Activated T-cell treated with anti-CD3 and anti-CD28 coated beads, Interleukin-2, amount 50 U/mL, for 72 hours (primary cell): ENCODE measurements at places on chromosomes 12 and 14. TPM values are rescaled to one million over a fixed set of nuclear protein-coding genes. Genes with fewer than 3 reads are reported as not detected.

HELB gene
- 31.9 TPM for total RNA-seq

AQP2 gene
- total RNA-seq = not detected

- DNase-seq = no peak
Observed at GRCh38 chr14:49051328-49052060, 534.7 kb downstream of the RPS29 start.

DNA sequence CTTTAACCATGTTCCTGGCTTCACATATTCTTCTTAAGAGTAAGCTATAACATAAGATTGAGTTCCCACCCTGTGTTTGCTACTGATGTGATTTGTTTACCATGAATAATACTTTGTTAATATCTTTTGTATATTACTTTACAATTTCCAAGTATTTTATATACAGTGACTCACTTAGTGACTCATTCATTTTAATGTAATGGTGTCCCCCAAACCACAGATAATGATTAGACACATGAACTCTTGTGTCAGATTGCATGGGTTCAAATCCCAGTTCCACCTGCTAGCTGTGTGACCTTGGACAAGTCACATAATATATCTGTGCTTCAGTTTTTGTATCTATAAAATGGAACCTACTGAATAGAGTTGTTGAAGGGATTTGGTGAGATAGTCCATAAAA is 76.1 kb downstream of the MYF5 start:
- DNase-seq = no peak

DNA sequence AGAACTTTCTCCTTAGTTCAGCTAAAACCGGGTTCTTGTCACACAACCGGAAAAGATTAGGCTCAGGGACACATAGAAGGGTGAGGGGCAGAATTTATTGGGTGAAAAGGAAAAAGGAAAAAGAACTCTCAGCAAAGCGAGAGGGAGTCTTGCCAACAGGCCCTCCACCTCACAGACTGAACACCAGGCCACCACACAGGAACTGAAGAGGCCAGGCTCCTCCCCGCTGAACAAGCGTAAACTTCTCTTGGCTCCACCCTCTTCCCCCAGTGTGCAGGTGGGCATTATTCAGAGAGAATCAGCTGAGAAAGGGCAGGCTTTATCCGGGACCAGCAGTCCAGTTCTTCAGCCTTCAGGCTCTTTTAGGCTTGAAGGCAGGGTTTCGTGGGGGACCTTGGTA is 125.6 kb upstream of the FGD4 start:
- DNase-seq = peak; percentile 50

DNA sequence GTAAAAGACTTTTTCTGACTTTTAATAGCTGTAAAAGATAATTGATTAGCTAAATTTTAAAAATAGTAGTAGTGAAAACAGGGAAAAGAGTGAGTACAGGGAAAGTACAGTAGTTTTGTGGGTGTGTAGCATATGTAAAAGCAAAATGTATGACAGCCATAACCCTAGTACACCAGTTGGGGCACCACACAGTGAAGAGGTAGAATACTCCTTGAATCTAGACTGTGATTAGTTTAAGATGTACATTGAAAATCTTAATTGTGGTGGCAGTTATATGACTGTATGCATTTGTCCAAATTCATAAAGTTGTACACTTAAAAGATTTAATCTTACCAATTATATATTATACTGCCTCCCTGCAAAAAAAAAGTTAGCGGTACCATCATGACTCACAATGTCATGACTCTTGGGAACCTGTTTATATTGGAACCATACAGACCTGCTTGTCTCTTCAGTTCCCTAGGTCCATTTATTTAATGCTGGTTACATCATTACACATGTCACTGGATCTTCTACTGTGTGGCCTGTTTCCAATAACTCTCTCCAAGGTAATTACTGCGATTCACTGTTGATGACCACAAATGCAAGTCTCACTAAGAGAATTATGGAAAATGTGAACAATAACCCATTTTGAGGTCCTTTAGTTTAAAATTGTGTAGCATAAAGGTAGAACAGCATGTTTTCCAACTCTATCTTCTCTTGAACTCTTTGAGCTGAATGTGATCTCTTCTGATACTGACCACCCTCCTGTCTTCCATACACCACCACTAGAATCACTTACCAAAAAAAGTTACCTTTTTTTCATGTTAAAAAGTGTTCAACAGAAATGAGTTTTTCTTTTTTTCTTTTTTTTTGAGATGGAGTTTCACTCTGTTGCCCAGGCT is 264.2 kb upstream of the AMIGO2 start:
- no peak for DNase-seq

GRCh38 chr12:129379076-129379804 is 524.6 kb downstream of the TMEM132D start:
- no peak for DNase-seq

- no peak for DNase-seq
Observed at GRCh38 chr12:47311010-47311409, 231.3 kb upstream of the AMIGO2 start.

- DNase-seq = no peak
Observed at GRCh38 chr12:43425361-43425760, 126.6 kb downstream of the ADAMTS20 start.

GRCh38 chr14:89330236-89331002 is 86.6 kb downstream of the FOXN3 start:
- DNase-seq = no peak

DNA sequence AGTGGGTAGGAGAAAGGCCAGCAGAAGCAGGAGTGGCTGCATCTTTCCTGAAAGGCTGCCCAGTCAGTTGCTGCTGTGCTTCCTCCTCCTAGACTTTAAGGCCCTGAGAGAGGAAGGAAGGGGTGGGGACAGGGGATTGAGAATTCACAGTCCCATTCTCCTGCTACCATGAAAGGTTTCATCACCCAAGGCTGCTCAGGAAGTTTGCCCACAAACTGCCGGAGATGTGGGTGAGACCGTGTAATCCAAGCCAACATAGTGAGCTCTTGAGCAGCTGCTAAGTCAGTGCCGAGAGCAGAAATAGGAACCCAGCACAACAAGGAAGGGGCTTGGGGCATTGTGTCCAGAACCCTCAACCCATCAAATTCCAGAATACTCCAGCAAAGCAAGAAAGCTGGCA is at the start of gene CTSG:
Gene CTSG, minus strand, starts transcription at position 69 of the 400 bp plus-strand sequence. Its CDS starts 27 bp downstream, at position 42.
- no peak for DNase-seq

DNA sequence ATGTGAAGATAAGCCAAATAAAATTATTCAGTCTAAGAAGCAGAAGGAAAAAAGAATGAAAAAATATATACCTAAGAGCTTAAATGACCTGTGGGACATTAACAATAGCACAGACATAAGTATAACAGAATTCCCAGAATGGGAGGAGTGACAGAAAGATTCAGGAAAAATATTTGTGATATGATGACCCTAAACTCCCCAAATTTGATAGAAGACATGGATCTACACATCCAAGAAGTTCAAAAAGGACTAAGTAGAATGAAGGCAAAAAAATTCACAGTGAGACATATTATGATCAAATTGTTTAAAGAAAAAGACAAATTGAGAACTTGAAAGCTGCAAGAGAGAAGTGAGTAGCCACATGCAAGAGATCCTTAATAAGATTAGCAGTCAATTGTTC is 211.4 kb upstream of the OR4E1 start:
- no peak for DNase-seq

DNA sequence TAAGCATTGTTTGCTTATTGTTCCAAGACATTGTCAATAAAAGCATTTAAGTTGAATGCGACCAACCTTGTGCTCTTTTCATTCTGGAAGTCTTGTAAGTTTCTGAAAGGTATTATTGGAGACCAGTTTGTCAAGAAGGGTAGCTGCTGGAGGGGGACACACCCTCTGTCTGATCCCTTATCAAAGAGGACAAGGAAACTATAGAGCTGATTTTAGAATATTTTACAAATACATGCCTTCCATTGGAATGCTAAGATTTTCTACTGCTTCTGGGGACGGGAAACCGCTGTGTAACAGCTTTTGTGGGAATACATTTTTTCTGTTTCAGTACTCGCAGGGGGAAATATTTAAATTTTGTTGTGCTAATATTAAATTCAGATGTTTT is 3.5 kb downstream of the FOS start:
- DNase-seq = no peak

DNA sequence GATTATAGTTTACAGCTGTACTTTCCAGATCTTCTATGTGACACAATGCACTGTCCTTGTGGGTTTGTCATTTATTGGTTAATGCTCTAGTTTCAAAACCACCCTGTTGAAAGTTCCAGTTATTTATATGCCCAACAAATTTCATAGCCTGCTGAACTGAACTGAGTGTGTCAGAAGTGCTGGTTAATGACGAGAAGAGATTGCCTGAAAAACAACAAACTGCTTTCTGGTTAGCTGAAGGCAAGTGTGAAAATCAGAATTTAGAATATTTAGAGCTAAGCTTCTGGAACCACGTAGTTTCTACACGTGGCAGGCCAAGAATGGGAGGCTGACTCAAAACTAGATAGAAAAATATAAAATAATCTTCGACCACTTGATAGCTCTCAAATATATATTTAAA is 19.1 kb upstream of the RIN3 start:
- DNase-seq = no peak

DNA sequence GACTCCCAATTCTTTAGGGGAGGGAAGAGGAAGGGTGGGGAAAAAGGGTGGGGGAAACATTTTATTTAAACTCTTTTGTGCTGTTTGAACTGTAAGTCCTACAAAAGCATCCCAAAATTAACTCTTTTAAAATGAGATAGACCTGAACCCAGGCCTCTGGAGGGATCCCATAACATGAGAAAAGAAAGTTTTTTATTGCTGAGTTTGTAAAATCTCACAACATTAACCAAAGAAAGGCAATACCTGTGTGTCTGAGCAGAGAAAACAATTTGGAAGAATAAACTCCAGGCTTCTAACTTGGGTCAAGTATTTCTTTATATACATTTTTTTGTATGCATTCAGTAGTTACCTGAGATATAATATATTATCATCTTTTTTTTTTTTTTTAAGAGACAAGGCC is 107.1 kb downstream of the KSR2 start:
- no peak for DNase-seq

DNA sequence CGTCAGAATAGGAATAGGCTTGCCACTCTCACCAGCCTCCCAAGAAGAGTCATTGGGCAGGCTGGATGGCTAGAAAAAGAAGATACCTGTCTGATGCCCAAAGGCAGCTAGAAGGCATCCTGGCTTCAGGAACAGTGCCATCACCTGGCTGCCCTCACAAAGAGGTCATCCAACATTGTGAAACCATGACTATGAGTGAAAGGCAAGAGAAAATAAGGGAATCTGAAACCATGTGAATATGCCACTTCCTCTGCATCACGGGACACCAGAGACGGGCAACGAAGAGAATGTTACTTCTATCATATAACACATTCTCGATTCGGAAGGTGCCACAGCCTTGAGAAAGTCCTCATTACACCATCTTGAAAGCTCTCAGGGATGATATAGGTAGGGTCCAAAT is 182.0 kb downstream of the DAD1 start:
- DNase-seq = no peak

- no peak for DNase-seq
Observed at GRCh38 chr14:81519200-81520011, 14.2 kb downstream of the SEL1L start.

- DNase-seq = no peak
Observed at GRCh38 chr12:128339126-128339520, 72.2 kb downstream of the TMEM132C start.
